Prostate gland (tissue), 2 donors: ENCODE measurements at places on chromosomes 12 and 14. TPM values are rescaled to one million over a fixed set of nuclear protein-coding genes. Genes with fewer than 3 reads are reported as not detected.

Gene DHRS2
- total RNA-seq: 5.9 TPM

DNA sequence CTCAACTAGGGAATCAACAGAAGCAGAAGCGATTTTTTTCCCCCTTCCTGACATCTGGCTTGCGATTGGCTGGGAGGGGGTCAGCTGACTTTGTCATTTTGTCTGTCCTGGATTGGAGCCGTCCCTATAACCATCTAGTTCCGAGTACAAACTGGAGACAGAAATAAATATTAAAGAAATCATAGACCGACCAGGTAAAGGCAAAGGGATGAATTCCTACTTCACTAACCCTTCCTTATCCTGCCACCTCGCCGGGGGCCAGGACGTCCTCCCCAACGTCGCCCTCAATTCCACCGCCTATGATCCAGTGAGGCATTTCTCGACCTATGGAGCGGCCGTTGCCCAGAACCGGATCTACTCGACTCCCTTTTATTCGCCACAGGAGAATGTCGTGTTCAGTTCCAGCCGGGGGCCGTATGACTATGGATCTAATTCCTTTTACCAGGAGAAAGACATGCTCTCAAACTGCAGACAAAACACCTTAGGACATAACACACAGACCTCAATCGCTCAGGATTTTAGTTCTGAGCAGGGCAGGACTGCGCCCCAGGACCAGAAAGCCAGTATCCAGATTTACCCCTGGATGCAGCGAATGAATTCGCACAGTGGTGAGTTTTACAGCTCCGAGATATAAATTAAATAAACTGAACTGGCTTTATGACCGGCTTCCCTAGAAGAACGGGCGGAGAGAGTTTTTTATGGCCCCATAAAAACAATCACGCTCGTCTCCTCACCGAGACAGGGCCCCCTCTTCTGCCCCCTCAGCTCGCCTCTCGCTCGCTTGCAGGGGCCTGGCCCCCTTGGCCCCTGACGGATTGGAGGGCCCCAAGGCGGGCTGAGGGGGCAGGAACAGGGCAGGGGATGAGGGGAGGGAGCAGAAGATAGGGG lies at the start of gene HOXC6:
Gene HOXC6 (plus strand): TSS at position 127 of the 888 bp plus-strand sequence. CDS start 82 bp downstream, at position 209.
- no peak for DNase-seq

DNA sequence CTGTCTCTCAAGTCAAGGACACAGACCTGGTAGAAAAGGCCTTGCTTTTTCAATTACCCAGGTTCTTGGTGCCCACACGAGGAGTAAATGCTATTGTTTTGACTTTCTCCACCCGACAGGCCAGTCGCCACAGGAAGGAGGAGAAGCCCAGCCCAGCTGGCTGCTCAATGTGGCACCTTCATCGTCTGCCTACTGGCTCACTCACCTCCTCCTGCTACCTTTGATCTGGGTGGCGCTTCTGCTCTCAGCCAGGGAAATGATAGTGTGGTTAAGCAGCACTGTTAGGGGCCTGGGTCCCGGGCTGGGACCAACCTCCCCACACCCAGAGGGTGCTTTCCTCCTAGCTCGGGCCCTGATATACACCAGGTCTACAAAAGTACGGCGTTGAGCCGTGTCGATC lies 75.0 kb upstream of the FZD10 start:
- DNase-seq: no peak

- DNase-seq: no peak
These were observed 137.0 kb upstream of the PZP start for GRCh38 chr12:9345171-9345570.

Gene AQP6
- 0.40 TPM for total RNA-seq

GRCh38 chr12:15122344-15122743 lies 98.9 kb downstream of the RERG start:
- no peak for DNase-seq

- no peak for DNase-seq
These were observed 13.9 kb upstream of the ANKRD33 start for GRCh38 chr12:51874000-51874399.

DNA sequence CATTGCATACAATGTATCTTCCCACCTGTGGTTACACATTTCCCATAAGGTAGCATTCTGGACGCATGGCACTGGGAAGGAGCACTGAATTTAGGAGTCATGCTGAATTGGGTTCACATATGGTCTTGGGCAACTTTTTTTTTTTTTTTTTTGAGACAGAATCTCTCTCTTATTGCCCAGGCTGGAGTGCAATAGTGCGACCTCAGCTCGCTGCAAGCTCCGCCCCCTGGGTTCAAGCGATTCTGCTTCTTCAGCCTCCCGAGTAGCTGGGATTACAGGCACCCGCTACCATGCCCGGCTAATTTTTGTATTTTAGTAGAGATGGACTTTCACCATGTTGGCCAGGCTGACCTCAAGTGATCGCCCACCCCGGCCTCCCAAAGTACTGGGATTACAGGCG lies 13.3 kb downstream of the DIP2B start:
- no peak for DNase-seq
